ENCODE measurements at places on chromosomes 3 and 15.

DNA sequence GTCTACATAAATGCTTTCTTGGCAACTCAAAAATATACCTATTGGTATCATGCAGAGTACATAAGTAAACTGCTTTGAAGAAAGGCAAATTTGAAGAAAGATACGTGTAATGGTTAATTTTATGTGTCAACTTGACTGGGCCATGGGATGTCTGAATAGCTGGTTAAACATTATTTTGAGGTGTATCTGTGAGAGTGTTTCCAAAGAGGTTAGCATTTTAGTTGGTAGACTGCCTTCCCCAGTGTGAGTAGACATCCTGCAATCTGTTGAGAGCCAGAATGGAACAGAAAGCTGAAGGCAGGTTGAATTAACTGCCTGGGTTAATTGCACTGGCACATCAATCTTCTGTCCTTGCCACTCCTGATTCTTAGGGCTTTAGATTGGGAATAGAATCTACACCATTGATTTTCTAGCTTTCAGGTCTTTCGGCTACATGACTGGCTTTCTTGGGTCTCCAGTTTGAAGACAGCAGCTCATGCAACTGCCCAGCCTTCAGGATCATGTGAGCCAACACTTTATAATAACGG is 98.3 kb downstream of the CMSS1 start:
- no peak for DNase-seq

DNA sequence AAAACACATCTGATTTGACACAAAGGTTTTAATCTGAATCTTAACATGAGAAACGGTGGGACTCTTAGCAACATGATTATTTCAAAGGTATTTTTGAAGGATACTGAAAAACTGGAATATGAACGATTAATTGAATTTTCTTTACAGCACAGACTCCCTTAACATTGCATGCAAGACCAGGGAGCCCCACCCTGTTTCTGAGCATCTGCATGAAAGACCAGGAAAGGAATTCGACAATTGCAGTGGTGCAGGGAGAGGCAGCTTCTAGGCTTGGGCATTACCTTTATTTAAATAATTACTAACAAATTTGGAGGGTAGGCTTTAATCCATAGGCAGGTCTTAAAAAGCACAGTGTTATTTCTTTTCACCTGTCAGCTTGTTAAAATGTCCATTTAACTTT is 240.6 kb upstream of the TOPAZ1 start:
- no peak for DNase-seq

DNA sequence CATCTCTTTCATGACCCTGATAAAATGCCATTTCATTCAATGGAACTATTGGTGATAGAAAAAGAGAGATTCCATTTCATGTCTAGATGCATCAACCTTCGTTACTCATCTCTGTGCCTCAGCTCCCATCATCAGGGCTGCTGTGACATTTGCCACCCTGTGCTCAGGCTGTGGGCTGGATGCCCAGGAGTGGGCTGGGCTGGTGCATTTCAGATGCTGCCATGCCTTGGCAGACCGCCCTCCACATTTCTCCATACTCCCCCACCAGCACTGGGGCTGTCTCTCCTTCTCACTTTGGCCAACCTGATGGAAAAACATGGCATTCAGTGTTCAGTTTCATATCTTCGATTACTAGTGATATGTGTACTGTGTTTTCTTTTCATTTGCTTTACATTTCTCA is 59.1 kb downstream of the DNASE1L3 start:
- DNase-seq = no peak

DNA sequence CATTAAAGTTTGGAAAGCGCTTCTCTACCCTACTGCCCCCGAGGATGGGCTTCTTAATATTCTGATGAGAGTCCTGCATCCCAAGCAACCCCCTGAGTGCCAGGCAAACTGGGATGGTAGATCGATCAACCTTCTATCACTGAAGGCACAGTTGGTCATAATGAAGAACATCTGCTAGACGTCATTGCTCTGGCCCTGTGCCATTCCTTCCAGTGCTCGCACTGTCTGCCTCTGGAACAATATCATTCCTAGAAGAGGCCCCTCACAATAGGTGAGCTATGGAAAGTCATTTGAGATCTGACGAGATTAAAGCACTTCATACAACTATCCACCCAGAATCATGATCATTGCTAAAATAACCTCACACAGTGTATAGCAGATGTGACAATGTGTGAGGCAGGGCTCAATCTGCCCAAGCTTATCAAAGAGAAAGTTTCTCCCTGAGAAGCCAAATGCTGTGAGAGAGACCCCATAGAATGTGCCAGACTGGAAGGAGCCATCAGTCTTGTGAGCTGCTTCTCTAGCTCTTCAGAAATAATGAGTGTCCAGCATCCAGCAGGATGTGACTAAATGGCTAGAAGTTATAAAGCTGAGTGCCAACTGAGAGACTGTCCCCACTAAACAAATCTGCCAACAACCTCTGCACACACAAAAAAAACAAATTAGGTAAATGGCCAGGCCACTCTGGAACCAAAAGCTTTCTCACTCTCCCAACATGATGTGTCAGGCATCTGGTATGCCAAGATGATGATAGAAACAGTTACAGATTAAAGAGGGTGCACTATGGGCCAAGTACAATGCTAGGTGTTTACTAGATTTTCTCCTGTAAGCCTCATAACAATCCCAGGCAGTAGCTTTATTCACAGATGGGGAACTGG is 165.5 kb downstream of the NECTIN3 start:
- DNase-seq = no peak

DNA sequence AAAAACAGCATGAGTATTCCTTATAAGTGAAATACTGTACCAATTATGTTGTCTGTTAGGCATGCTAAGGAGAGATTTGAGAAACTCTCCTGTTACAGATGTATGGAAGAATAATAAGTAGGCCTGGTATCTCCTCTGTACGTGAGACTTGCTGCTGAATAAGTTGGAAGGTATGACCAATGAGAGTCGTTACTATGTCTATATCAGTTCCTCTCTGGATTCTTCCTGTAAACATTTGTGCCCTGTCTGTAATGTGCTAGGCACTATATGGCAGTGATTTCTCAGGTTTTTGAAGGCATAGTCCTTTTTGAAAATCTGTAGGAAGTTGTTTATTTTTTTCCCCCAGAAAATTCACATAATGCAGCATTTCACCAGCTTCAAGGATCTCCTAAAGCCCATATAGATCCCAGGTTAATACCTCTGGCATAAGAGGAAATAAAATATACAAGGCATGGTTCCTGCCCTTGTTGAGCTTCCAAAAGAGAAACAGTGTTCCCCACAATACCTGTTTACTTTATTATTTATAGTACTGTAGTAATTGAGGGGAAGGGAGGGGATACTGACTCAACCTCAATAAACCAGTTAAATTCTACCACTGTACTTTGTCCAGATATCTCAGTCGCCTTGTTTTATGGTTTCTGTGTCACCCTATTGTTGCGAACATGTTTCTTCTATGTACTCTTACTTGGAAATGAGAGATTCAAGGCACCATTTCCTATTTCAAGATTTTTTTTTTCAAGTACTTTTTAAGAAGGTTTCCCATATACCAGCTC is 28.6 kb downstream of the MAP2K5 start:
- no peak for DNase-seq

- no peak for DNase-seq
Measured at GRCh38 chr15:70276401-70276800, 178.7 kb upstream of the TLE3 start.

GRCh38 chr3:18027161-18027939 is 284.9 kb upstream of the TBC1D5 start:
- DNase-seq = no peak
